ENCODE measurements at places on chromosomes 5 and 9. TPM values are rescaled to one million over a fixed set of nuclear protein-coding genes. Genes with fewer than 3 reads are reported as not detected.

AGGF1 gene
- total RNA-seq: 20.5 TPM

GFPT2 gene
- total RNA-seq: 0.98 TPM

MEIKIN gene
- total RNA-seq: not detected

CDKN2A gene
- 10.0 TPM for total RNA-seq

SHC3 gene
- 0.29 TPM for total RNA-seq

CREB3 gene
- 51.3 TPM for total RNA-seq

CTNNAL1 gene
- total RNA-seq: 92.6 TPM

SPATA31C2 gene
- total RNA-seq: not detected

LCN9 gene
- not detected for total RNA-seq

SLC45A2 gene
- 0.10 TPM for total RNA-seq

FOXD4L5 gene
- total RNA-seq: not detected

ZBTB5 gene
- total RNA-seq: 13.5 TPM

ANKRD31 gene
- total RNA-seq: 0.10 TPM

DND1 gene
- not detected for total RNA-seq

FBXL7 gene
- 22.2 TPM for total RNA-seq

ST8SIA4 gene
- total RNA-seq: 7.2 TPM

PCDHGB2 gene
- total RNA-seq: 4.6 TPM

RFESD gene
- 1.4 TPM for total RNA-seq

LIX1 gene
- not detected for total RNA-seq

ADRB2 gene
- total RNA-seq: 6.5 TPM

SH3TC2 gene
- total RNA-seq: 15.4 TPM

HACD4 gene
- total RNA-seq: 0.19 TPM

MYORG gene
- total RNA-seq: 3.6 TPM

GABRB2 gene
- not detected for total RNA-seq

GMCL2 gene
- total RNA-seq: not detected

WDR38 gene
- total RNA-seq: not detected

NTRK2 gene
- total RNA-seq: 0.10 TPM

MARCOL gene
- not detected for total RNA-seq

SLC36A3 gene
- total RNA-seq: not detected

RRAGA gene
- total RNA-seq: 43.8 TPM

EGFLAM gene
- under 0.01 TPM for total RNA-seq

SNCB gene
- total RNA-seq: not detected

CA9 gene
- total RNA-seq: not detected

FGFR4 gene
- 4.6 TPM for total RNA-seq

TAF11L7 gene
- total RNA-seq: not detected

UHRF2 gene
- total RNA-seq: 99.3 TPM

ANKDD1B gene
- total RNA-seq: 0.33 TPM

PRRT1B gene
- total RNA-seq: not detected

SPATA31D3 gene
- not detected for total RNA-seq

FAM221B gene
- not detected for total RNA-seq

SLC4A9 gene
- total RNA-seq: not detected

GABBR2 gene
- 10.3 TPM for total RNA-seq

PROB1 gene
- total RNA-seq: 7.2 TPM

TSLP gene
- total RNA-seq: not detected

C9orf72 gene
- 8.2 TPM for total RNA-seq

TRPM3 gene
- total RNA-seq: 0.48 TPM

Measured in vein endothelial cell (primary cell).